ENCODE measurements at places on chromosomes 2 and 18.

GRCh38 chr2:83471655-83472054, 987.4 kb downstream of the SUCLG1 start:
- no peak for DNase-seq

GRCh38 chr2:205845446-205845845, 163.1 kb downstream of the NRP2 start:
- no peak for DNase-seq

DNA sequence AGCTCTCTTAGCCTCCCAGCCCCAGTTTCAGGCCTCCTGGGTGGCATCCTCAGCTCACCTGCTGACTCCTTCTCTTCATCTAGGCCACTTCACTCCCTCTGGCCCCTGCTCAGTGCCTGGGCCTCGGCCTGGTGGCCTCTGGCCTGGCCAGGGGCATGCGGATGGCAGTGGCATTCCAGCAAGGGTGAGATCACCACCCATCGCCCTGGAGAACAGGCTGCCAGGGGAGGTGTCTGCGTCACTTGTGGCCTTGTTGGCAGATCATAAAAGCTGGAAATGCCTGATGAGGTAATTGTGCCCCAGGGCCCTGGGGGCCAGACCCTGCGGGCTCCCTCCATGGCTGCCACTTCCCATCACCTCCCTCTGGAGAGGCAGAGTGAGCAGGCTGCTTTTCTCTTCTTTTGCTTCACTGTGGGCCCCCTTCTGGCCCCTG, 72.5 kb upstream of the SMAD2 start:
- no peak for DNase-seq

GRCh38 chr2:6820903-6821584, 44.7 kb downstream of the CMPK2 start:
- DNase-seq = no peak
